ENCODE measurements at places on chromosomes 12 and 14. TPM values are rescaled to one million over a fixed set of nuclear protein-coding genes. Genes with fewer than 3 reads are reported as not detected.

GRCh38 chr14:56026506-56026905 lies 91.7 kb upstream of the PELI2 start:
- no peak for DNase-seq

DNA sequence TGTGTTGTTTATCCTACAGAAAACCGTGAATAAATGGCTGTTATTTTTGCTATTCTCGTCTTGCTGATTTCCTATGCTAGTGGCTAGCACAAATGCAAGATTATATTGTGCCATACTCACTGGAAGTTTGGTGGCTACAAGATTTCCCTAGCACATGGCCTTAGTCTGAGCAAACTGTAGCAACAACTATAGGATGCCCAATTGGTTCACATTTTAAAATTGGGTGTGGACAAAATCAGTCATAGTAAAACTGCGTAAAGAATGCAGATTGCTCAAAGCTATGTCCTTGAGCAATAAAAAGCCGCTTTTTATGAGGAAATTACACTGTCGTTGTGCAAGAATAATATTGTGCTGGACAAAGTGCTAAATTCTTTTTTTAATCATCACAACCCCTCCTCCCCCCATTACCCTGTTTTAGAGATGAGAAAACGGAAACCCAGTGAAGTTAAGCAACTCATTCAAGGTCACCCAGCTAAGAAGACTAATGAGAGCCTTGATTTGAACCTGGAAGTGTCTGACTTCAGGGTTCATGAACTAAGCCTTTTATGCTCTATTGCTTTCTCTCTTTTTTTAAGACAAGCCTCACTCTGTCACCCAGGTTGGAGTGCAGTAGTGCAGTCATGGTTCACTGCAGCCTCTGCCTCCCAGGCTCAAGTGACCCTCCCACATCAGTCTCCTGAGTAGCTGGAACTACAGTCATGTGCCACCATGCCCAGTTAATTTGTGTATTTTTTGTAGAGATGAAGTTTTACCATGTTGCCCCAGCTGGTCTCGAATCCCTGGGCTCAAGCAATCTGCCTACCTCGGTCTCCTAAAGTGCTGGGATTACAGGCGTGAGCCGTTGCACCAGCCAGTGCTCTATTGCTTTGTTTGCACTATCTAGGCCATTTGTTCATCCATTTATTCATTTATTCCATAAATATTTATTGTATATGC lies 73.6 kb downstream of the SRGAP1 start:
- no peak for DNase-seq

DNA sequence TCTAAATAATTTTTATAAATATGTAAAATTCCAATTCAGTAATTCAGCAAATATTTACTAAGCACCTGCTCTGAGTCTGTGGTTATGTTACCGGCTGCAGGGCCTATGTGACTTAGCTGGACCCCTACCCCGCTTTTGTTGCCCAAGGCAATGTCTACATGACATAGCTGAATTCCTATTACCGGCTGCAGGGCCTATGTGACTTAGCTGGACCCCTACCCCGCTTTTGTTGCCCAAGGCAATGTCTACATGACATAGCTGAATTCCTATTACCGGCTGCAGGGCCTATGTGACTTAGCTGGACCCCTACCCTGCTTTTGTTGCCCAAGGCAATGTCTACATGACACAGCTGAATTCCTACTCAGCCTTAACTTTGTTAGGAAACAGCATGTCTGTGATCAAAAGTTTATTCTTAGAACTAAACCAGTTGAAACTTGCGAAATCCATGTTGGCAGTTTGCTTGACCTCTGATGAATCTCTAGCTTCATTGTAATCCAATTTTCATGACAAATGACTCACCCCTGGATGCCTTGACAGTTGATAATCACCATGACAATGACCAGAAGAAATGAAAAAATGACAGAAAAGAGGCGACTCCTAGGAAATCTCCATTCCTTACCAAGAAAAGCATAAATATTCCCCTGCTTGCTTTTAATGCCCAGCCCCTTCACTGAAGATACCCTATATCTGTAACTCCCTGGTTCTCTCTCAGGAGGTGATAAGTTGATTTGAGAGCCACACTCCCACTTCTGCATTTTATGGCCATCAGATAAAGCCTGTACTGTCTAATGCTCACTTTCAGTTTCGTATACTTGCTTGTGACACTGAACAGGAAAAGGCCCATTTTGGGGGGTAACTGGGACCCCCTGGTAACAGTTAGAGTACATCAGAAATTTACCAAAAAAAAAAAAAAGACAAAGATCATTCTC lies 148.4 kb upstream of the SYT10 start:
- no peak for DNase-seq

- no peak for DNase-seq
Observed at GRCh38 chr14:100967930-100968329, 64.4 kb upstream of the RTL1 start.

Gene CHMP4A
- 82.4 TPM for total RNA-seq

GRCh38 chr14:101774006-101774795 lies 12.7 kb downstream of the PPP2R5C start:
- no peak for DNase-seq

Gene ADAMTS20
- total RNA-seq, result not detected

DNA sequence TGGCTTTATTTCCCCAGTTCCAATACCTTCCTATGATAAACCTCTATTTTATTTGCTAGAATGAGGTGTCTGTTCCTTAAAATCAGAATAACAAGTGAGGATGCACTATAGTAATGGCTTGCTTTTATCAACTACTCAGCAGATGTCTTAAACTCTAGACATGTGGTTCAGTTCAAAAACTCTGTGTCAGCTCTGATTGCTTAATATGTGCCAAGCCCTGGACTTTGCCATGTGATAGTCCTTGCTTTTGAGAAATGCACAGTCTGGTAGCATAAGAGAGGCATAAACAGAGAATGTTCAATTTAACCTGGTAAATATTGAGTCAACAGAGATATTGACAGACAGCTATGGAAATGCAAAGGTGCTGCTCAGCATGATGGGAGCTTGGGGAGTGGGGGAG lies 254.8 kb downstream of the PDZRN4 start:
- no peak for DNase-seq
